CD8-positive, alpha-beta T cell (primary cell): ENCODE measurements at places on chromosomes 1 and 21.

DNA sequence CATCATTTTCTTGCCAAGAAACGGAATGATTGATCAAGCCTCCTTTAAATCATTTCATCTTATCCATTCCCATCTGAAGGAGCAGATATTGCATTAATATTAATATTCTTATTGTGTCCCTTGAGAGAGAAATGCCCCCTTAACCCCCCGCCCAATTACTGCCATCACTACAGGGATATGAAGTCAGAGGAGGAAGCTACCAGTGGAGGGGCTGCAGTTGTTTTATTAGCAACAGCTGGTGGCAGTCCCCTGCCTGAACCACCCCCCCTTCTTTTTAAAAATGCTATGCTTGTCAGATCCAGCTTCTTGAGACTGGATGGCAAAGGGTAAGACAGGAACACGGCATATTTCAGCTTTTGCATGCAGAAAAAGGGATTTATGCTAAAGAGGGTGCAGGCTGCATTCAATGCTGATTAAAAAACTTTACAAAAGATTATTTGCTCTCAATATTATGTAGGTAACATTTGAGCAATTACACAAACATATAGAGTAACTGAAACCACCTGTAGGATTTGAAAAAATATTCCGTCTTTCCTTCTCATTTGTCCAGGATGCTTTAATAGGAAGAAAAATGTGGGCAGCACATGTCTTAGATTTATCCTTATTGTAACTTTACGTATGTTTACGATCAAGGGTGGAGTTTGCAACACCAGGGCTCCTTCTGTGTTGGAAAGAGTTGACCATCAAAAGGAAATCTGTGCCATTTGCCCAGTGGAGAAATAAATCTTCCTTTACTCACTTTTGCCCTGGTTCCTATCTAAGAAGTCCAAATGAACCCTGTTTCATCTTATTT is 77.7 kb downstream of the ZBTB18 start:
- DNase-seq: no peak

DNA sequence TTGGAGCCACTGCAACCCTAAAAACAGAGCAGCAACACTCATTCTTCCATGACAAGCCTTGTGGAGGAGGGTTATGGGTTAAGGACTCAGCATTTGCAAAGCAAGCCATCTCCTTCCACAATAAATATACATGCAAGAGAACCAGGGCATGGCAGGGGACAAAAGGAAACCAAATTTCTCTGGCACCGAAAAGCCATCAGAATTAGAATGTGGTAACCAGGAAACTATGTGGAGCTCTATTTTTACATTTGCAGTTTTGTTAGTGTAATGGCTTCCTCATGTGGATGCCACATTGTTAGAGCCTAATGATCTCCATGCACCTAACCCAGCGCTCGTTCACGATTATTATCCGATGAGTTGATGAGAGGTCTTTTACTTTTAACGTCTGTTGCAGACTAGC is 91.7 kb downstream of the NAV1 start:
- DNase-seq: no peak

DNA sequence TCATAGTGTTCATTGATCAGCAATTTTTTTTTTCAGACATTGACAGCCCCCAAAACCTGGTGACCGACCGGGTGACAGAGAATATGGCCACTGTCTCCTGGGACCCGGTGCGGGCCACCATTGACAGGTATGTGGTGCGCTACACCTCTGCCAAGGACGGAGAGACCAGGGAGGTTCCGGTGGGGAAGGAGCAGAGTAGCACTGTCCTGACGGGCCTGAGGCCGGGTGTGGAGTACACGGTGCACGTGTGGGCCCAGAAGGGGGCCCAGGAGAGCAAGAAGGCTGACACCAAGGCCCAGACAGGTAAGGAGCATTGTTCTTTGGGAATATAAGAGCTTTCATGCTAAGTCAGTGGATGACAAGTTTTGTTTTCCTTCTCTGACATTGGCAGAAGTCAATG is 49.3 kb downstream of the TNN start:
- no peak for DNase-seq

DNA sequence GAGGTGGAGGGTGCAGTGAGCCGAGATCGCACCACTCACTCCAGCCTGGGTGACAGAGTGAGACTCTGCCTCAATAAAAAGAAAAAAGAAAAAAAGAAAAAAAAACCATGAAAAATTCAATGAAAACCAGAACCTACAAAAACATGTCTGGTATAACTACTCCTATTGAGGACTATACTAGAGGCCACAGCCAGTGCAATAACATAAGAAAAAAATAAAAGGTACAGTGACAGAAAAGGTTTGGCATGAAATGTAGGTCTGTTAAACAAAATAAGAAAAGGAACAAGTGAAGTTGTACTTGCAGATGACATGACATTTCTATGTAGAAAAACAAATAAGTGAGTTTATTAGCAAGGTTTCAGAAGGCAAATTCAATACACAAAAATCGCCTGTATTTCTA is 8.2 kb downstream of the NADK start:
- no peak for DNase-seq

- DNase-seq: no peak
Measured at GRCh38 chr1:231139125-231139649, 22.7 kb upstream of the TRIM67 start.

DNA sequence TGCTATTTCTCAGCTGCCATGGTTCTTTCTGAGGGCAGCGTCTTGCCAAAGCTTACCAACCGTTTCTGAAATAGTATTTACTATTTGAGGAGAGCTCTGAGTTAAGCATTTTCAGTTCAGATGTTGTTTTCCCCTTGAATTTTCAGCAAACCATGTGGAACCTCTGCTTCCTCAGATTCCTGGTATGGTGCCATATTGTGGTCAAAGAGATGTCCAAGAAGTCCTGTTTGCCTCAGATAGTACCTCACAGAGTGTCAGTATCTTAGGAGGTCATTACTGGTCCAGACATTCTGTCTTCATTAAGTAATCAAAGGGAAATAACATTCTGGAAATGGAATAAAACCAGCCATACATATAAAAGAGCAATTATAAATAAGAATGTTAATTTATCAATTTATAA is 36.6 kb downstream of the VANGL2 start:
- no peak for DNase-seq

- peak; percentile 61 for DNase-seq
Measured at GRCh38 chr1:156157506-156157905, 4.1 kb downstream of the SEMA4A start.

DNA sequence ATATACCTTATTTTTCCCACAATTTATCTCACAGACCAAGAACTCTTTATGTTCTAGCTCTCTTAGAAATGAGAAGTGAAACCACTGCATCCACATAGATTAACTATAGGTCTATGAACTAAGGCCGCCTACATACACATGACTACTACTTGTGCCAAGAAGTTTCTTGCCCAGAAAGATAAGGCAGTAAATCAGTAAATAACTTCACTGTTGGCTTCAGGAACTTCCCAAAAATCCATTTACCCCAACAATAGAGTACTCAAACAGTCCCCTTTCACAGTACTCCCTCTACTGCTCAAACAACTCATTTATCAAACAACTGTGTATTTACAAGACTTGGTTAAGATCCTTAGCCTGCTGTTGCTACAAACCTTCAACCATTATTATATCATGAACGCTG is 96.5 kb downstream of the NME7 start:
- DNase-seq: no peak

GRCh38 chr1:41122851-41123518 is 101.5 kb upstream of the SLFNL1 start:
- DNase-seq: no peak

DNA sequence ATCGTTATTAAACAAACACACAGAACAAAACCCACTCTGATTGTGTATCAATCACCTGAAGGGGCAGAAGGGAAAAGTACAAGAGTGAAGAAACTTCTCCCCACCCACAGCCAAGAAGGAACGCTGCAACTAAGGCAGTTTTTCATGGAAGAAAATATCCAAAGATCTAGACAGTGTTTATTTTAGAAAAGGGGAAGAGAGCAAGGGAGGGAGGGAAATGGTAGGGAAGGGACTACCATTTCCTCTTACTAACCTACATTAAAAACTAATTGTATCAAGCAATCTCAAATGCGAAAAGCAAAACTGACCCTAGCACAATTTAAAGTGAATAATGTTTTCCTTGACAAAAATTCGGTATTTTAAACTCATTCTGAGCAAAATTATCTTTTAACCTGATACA is 3.5 kb downstream of the NRIP1 start:
- DNase-seq: no peak

DNA sequence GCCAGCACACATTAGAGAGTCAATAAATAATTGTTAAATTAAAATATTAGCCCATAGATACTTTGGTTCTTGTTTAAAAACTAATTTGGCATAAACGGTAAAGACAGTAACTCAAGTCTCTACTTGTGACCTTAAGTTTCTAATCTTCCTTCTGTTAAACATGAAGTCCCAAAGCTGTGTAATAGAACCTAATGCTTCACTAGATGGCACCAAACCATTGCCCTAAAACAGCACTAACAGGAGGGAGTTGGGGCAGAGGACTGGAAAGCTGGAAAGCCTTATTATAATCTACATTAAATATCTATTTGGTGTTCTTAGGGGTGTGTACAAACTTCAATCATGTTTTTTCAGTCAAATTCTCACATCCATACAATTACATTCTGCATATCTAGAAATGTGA is 176.7 kb downstream of the OLFM3 start:
- DNase-seq: no peak

DNA sequence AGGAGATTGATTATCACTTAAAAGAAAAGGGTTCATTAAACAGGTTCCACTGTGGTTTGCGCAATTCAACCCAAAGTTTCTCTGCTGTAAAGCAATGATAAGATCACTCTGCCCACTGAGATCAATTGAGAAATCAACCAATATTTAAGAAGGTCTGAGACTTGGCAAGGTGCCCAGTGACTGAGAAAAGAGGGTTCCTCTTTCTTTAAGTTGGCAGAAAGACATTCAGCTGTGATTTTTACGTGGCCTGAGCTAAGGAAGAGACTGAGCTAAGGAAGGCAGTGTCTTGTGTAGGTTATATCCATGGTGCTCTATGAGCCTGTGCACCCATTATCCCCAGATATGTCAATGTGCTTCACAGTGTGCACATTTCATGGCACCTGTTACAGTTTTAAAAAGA is 344.1 kb downstream of the DISC1 start:
- DNase-seq: no peak

- no peak for DNase-seq
Measured at GRCh38 chr1:86703696-86704457, 499 bp upstream of the SH3GLB1 start.

GRCh38 chr1:212067787-212068186 is 32.2 kb downstream of the DTL start:
- DNase-seq: no peak

DNA sequence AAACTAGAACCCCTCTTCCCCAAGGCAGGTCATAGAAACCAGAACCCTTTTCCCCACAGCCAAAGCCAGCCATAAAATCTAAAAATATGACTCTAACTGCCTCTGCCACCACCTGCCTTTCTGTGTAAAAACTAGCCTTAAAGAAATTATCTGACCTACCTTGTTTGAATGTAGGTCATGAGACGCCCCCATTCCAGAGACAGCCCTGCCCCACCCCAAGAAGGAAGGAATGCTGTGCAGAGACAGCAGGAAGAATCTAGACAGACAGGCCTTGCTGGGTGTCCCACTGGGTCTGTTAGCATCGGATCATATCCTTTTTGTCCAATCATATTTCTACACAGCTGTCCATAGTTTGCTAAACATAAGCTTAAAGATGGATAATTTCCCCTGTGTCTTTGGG is 128.4 kb upstream of the RAB4A start:
- no peak for DNase-seq

DNA sequence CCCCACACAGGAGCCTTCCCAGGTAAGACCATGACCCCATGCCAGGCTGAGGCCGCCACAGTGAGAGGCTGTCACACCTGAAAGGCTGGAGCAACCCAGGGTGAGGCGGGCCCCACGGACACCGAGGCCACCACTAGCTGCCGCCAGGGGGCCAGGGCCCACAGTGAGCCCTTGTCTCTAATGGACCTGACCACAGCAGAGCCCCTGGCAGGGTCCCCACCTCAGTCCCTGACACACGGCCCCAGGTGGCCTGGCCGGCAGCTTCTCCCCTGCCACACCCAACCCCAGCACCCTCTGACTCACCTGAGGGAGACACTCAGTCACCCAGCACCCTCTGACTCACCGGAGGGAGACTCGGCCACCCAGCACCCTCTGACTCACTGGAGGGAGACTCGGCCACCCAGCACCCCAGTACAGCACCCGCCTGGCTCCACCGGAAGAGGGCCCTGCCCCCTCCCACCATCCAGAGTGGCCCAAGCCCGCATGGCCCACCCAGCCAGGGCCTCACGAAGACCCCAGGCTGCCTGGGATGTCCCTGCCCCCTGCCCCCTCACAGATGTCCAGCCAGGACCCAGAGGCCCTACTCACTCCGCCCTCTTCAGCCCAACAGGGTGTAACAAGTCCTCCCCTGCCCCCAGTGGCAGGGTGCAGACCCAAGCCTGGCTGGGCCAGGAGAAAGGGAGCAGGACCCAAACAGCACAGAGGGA is 4.4 kb downstream of the DVL1 start:
- no peak for DNase-seq

DNA sequence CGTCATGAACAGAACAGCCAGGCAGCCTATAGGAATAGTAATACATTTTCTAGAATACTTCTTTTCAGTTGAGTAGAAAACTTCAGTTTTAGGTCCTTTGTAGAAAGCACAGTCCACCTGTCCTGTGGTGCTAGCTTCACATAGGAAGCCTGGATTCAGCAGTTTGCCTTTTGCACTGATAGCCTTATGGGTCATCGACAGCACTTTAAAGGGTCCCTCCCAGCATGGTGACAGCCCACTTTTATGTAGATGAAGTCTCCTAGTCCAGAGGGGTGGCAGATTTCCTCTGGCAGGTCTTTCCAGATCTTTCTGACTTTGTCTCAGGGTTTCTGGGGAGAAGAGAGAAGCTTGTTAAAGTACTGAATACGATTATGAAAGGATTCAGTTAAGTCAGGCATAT is 161.4 kb upstream of the TNR start:
- DNase-seq: no peak

DNA sequence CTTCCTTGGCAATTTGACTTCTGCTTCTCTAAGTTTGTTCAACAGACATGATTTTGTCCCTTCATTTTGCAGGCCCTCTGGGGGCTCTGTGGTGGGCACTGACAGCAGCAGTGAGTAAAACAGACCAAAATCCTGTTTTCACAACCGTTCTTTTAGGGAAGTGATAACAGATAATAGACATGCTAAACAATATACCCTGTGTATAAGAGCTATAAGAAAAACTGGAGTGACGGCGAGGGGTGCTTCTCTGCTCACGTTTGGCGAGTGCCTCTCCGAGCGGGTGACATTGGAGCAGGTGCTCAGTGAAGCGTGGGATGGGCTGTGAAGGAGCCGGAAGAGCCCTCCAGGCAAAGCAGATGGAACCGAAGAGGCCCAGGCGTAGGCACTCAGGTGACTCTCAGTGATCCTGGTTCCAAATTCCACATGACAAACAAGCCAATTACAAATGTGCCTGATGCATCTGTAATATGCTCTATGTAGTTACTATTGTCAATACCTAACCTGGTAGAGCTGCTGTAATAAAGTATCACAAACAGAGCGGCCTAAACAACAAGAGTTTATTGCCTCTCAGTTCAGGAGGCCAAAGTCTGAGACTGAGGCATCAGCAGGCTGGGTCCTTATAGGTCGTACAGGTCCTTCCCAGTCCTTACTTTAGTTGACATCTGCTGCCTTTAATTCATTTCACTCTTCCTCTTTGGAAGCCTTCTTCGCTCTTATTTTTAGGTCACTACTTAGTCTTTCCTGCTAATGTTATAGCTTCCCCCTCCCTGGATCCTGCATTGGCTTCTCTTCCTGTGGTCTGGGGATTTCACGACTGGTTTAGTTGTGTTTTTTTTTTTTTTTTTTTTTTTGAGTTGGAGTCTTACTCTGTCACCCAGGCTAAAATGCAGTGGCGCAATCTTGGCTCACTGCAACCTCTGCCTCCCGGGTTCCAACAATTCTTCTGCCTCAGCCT is 20.1 kb downstream of the OR2B11 start:
- DNase-seq: no peak

GRCh38 chr1:17616731-17617279 is 77.3 kb downstream of the ARHGEF10L start:
- DNase-seq: no peak
